Lung microvascular endothelial cell (primary cell): ENCODE measurements at places on chromosomes 5 and 9. TPM values are rescaled to one million over a fixed set of nuclear protein-coding genes. Genes with fewer than 3 reads are reported as not detected.

The LTC4S gene
- total RNA-seq = 0.44 and 0.79 TPM in 2 replicates

DNA sequence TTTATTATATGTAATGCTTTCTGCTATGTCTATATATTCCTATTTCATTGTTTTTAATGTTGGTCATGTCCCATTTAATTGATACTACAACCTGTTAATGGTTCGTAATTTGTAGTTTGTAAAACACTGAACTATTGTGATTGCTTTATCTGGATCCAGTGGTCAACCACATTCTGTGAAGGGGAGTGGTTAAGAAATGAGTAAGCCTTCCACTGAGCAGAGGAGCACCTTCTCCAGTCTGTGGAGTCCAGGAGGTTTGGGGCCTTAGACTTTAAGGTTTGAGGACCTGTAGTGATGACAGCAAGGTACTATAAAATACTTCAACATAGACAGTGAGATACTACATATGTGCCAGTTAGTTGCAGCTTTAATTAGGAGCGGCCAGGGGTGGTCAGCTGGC, 67.7 kb upstream of the RAD23B start:
- no peak for DNase-seq

DNA sequence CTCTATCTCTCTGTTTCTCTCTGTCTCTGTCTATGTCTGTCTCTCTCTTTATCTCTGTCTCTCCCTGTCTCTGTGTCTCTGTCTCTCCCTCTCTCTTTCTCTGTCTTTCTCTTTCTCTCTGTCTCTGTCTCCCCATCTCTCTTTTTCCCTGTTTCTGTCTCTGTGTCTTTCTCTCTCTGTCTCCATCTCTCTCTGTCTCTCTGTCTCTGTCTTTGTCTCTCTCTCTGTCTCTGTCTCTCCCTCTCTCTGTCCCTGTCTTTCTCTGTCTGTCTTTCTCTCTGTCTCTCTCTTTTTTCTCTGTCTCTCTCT, 2.1 kb upstream of the SLC6A19 start:
- no peak for DNase-seq

The BHMT gene
- total RNA-seq = not detected in 2 replicates

- no peak for DNase-seq
Observed at GRCh38 chr5:38557308-38557710, 863 bp upstream of the LIFR start.
